Femur (tissue), 1 donor: ENCODE measurements at places on chromosomes 1 and 21.

- no peak for DNase-seq
Measured at GRCh38 chr1:33575324-33575879, 103.0 kb downstream of the ZSCAN20 start.

DNA sequence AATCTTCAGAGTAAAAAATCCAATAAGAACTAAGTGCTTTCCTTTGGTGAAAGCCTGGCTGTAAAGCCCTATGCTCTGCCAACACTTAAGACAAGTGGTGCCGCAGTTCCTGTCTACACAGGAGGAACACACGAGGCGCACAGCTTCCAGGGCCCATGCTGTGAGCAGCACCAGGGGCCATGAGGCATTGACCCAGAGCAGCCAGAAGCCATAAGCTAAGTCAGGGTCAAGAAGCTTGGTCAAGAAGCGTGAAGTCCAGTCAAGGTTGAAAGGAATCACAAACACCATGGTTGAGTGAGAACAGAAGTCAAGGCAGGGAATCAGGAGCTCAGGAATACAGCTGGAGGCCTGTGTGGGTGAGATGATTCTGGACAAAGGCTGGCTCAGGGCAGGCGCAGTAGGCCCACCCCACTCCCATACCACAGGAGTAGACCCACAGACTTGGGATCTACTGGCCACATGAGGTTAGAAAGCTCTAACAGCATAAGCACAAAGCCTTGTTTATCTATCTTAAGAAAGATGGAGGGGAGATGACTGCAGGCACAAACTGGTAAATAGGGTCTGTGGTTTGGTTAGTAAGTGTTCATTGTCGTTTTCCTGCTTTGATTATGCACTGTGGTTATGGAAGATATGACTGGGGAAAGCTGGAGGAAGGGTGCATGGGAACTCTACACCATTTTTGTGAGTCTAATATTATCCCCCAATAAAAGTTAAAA, 42.9 kb upstream of the RCAN3 start:
- DNase-seq: no peak

DNA sequence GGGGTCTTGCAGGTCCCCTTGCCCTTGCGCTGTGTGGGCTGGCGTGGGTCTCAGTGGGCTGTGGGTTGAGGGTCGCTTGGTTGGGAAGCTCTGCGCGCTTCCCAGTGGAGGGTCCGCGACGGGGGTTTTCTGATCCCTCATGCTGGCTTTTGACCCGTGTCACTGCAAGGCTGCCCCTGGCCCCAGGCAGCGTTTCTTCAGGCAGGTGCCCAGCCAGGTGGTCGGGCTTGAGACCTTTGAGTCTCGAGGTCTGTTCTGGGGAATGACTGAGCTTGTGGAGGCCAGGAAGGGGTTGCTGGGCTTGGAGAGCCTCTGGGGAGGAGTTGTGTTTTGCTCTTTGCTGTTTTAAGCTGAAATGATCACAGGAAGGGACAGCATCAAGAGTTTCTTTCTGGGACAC, 5.3 kb downstream of the SKI start:
- DNase-seq: peak; percentile 24

- no peak for DNase-seq
Measured at GRCh38 chr1:150089846-150090520, 22.4 kb downstream of the VPS45 start.

DNA sequence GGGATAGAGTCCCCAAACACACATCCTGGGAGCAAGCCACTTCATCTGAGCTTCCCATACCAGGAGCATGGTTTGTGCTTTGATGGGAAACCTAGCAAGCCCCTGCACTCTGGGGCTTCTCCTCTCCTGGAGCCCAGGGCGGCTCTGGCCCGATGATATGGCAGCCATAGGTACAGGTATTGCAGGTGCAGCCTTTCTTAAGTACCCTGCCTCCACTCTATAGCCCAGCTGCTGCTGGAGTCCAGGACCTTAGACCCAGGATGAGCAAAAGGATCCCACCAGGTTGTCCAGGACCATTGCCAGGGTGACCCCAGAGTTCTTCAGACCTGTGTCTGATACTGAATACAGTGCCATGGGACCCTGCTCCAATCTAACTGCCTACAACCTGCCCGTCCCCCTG, 4.2 kb downstream of the C1orf226 start:
- DNase-seq: no peak

DNA sequence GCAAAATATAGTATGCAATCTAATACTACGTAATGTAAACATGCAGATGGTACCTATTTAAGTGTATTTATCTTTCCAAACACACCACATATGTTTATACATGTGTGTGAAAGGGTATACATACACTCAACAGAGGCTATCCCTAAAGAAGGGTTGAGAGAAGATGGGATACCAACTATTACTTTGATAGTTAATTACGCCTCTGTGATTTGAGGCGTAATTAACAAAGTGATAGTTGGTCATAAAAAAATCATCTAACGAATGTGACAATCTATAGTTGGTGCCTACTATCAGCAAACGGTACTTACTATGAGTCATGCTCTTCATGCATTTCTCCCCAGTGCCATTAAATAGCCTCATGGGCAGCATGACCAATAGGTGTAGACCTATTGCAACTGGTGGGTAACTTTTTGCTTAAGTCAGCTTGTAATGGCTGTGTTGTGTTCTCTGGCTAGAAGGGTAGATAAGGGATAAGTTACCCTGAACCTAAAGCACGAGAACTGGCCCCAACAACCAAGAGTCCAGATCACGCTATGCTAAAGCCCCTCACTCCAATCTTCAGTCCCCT, 15.3 kb downstream of the RCAN1 start:
- no peak for DNase-seq

GRCh38 chr1:202067188-202067974, 55.3 kb upstream of the GPR37L1 start:
- no peak for DNase-seq

GRCh38 chr1:211515090-211516023, 23.4 kb upstream of the RD3 start:
- DNase-seq: peak; percentile 87

DNA sequence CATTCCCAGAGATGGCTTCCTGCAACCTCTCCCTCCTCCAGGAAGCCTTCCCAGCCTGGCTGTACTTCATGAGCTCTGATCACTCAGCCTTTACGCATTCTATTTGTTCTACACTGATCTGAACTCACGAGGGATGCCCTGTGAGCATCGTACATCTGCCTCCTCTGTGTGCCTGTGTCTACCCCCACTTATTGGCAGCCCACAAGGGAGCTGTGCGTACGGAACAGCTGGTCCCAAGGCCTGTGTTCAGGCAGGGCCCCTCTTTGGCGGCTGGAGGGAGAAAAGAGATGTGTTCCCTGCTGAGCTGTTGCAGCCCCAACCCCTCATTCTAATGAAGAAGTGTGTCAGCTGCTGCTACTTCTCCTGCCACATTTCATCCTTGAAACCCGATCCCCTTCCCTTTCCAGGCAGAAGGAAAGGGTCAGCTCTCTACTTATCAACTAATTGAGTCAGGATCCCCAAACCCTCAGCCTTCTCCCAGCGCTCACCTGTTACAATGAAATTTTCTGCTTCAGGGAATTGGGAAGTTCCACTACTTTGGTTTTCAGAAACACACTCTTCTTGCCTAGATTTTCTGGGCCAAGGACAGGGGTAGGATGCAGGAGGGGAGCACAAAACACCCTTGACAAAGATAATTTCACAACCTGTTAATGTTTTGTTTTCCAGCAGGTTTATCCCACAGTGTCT, 3.2 kb downstream of the INKA2 start:
- peak; percentile 73 for DNase-seq

DNA sequence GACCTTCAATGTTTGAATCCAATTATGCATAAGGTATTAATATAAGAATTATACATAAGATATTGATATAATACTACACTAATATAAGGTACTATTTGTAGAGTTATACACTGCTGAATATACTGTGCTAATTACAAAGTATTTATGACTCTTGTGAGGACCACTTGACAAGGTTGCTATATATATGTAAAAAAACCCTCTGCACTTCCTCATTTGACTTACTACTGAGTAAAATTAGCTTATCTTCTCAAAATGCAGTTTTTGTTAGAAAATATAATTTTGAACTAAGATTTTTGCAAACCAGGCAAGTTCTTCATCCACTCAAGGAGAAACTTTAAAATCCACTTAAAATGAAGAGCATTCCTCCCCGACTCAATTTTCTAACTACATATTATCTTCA, 8.5 kb downstream of the SIKE1 start:
- DNase-seq: no peak

DNA sequence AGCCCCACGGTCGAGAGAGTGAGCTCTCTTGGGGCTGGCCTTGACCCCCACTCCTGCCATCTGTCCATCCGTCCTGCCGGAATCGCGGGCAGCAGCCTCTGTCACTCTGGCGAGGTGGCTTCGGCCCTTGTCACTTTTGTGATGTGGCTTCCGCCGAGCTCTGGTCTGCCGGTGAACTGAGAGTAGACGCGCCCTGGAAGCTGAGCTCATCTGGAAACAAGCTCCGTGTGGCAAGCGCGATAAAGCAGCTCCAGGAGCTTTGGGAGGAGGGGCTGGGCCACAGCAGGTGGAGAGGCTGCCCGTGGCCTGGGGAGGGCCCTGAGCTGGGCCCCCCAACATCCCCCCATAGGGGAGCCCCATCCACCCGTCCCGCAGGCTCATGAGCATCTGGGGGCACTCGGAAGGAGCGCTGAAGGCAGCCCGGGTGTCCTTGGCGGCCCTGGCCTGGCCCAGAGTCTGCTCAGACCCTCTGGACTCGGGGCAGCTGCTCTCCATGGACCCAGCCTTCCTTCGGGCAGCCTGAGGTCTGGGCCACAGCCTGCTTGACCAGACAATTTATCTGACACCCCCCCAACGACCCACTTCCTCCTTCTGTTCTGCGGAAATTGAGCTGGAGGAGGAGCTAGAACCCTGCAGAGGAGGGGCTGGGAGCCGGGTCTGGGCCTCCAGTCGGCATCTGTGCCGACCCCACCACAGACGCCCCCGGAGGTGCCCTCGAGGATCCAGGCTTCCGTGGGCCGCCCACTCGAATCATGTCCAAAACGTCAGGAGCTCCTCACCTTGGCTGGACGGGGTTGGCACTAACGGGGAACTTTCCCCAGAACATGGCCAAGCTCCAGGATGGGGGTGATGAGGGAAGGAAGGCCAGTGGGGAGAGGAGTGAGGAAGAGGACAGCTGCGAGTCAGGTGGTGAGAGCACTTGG, 59.1 kb downstream of the SLC19A1 start:
- DNase-seq: no peak

GRCh38 chr1:209409780-209410179, 173.7 kb upstream of the CAMK1G start:
- DNase-seq: no peak

DNA sequence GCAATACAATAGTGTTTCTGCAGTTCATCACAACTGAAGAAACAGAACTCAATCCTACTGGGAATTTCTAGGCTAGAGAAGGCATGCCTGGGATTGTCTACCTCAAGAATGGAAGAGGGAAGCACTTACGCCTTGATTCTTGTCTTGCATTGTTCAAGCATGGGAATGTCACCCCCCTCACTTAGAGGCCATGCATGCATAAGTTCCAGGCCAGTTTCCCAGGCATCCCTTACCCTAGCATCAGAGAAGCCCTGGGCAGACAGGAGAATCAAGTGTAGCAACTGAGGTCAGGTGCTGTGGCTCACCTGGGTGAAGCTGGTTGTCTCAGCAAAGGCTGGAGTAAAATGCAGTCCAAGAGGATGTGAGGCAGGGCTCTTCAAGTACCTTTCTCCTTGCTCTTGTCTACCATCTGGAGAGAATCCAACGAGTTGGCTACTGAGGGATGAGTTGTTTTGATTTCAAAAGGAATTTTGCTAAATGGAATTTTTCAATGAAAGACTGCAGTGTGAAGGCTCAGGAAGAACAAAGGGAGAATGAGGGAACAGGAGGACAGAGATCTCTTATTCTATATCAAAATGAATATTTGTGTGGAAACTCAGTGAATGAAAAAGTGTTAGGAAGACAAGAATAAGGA, 174.3 kb downstream of the NEK7 start:
- DNase-seq: no peak

- no peak for DNase-seq
Measured at GRCh38 chr1:229011022-229011421, 259.9 kb upstream of the RAB4A start.

GRCh38 chr1:208161005-208161404, 83.2 kb downstream of the PLXNA2 start:
- DNase-seq: no peak

- DNase-seq: no peak
Measured at GRCh38 chr21:26425576-26425975, 147.5 kb downstream of the CYYR1 start.

DNA sequence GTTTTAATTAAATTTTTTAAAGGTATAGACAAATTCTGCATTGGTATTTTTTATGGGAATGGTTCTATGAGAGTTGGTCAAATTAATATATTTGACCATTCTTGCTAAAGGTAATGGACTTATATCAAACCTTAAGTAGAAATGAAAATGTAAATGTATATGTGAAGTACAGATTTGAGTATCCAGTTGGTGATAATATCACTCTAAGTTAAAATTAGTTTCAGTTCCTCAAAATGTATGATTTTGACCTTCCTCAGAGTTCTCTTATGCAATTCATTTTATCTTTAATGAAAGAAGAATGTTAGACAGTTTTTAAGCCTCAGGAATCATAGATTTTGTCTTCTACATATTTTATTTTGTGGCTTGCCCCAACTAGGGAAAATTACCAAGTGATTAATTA, 1291.5 kb upstream of the B3GALT2 start:
- DNase-seq: no peak

DNA sequence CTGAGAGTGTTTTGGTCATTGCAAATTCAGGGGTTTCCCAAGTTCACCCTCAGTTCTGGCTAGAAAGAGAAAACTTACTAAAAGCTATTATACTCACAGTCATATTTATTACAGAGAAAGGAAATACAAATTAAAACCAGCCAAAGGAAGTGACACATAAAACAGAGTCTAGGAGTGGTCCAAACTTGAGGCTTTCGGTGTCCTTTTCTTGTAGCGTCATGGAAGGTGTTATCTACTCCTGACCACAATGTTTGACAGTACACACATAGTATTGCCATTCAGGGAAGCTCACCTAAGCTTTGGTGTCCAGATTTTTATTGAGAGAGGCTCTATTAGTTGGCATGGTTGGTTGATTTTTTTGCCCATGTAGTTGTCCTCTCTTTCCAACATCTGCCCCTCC, 59.0 kb downstream of the SLC35A3 start:
- no peak for DNase-seq

DNA sequence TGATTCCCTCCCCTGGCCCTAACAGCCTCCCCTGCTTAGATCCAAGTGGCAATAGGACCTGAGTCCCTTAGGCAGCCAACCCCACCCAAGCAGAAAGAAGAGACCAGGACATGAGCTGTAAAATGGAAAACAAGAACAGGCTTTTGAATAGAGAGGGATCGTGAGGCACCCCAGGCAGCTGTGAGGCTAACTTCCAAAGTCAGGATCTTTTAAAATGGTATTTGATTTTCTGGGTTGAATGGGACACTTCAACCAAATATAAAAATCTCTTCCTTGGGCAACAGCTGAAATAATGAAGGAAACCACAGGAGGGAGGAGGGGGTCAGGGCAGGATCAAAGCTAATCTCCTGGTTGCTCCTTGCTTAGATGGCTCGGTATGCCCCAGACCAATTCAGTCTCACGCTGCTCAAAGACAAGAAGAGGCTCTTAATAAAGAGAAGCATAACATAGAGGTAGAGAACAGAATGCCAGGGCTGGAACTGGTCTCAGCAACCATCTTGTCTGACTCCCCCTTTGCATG, 28.6 kb upstream of the AVPR1B start:
- no peak for DNase-seq
